ENCODE measurements at places on chromosomes 7 and 10.

GRCh38 chr7:7335215-7335614 lies 152.9 kb downstream of the C1GALT1 start:
- no peak for DNase-seq

GRCh38 chr10:130368761-130369560 lies 232.8 kb downstream of the GLRX3 start:
- no peak for DNase-seq

GRCh38 chr10:87593702-87594101 lies 66.0 kb upstream of the PAPSS2 start:
- no peak for DNase-seq

DNA sequence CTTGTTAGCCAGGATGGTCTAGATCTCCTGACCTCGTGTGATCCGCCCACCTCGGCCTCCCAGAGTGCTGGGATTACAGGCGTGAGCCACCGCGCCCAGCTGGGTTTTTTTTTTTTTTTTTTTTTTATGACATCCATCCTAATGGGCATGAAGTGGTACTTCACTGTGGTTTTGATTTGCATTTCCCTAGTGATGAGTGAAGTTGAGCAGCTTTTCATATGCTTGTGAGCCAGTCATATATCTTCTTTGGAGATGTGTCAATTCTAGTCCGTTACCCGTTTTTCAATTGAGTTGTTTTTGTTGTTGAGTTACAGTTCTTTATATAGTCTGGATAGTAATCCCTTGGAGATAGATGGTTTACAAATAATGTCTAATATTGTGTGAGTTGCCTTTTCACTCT lies 127.7 kb downstream of the SMURF1 start:
- no peak for DNase-seq

DNA sequence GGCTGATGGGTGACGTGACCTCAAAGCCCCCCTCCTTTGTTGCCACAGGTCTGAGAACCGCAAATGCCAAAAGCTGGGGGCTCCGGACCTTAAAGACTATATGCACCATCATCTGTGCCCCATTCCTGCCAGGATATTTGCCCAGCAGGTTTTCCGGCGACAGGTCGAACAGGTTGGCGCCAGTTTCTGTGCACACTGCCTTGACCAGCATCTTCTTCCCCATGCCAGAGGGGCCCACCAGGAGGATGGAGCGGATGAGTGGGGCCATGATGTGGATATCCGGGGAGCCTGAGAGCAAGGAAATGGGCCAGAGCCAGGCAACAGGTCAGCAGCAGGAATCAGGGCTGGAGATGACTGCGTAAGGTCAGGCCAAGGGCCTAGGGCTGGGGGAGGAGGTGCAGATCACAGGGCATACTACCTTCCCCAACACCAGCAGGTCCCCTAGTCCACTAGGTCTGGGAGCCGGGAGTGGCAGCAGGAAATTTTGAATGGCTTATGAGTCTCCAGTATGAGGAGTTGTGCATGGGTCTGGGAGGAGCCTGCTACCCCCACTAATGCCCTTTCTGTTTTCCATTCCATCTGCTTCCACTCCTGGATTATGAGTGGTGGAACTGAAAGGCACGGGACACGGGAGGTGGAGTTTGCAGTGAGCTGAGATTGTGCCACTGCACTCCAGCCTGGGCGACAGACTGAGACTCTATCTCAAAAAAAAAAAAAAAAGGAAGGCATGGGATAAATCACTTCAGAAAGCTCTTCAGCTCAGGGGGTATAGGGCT lies 6.3 kb upstream of the ASB10 start:
- no peak for DNase-seq

DNA sequence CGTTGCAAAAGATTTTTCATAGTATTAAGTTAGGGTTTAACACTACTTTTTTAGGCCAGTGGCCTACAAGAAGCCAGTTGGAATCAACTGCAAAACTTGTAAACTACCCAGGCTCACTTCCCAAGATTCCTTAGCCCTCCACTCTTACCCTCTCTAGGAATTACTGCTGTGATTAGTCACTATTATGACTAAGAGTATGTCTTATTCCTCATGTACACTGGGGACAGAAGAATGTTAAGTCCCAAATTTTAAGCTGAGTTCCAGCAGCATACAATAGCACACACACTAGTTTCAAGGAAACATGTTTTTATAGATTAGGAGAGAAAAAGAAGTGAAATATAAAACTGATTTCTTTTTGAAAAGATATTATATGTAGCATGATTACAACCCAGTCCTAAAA lies 42.8 kb downstream of the FBXL13 start:
- DNase-seq: no peak

DNA sequence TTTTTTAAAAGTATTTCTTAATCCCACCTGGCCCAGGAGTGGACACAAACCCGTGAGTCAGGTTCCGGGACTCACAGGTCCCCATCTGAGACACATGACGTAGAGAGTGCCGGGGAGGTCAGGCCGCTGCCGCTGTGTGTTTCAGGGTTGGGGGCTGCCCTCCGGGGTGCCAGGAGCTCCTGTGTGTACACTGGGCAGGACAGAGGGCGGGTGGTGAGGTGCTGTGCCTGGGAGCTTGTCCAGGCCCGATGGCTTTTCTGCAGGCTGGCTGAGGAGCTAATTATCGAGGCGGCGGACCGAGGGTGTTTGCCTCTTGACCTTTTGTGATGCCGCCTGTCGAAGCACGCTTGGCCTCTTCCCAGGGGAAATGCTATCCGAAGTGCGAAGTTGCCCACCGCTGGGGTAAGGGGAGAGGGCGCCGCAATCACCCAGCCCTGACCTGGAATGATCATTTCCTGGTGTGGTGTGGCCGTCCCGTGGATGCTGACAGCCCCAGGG lies 42.1 kb downstream of the FOXL3 start:
- DNase-seq: no peak

DNA sequence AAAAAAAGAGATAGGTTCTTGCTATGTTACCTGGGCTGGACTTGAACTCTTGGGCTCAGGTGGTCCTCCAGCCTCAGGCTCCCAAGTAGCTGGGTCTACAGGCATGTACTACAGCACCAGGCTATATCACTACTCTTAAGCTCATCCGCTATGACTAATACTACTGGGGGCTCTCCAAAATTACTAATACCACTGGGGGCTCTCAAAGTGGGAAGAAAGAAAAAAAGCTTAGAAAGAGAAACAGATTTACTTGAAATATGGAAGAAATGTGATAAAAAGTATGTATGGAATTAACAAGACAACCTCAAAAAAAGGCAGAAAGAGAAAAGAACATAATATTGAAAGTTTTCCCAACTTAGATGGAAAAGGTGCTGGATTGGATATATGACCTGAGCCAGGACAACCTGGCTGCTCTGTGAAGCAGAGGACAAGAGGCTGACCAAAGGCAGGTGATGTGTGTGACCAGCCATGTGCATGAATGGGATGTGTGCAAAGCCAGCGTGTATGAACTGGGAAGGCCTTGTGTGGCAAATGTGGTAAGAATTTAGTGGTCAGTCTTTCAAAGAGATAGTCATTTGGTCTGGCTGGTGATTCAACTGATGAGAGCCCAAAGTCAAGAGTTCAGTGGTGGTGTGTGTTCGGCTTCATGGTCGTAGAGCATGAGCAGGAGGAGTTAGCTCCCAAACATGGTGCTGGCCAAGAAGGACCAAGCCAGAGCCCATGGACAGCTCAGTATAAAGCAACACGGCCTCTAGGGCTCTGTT lies 232.4 kb upstream of the KLF14 start:
- DNase-seq: no peak

GRCh38 chr10:122646511-122647382 lies 52.9 kb downstream of the C10orf120 start:
- no peak for DNase-seq

All from cerebellar nuclear complex (tissue), 1 donor.